ENCODE measurements at places on chromosomes 6 and 20.

DNA sequence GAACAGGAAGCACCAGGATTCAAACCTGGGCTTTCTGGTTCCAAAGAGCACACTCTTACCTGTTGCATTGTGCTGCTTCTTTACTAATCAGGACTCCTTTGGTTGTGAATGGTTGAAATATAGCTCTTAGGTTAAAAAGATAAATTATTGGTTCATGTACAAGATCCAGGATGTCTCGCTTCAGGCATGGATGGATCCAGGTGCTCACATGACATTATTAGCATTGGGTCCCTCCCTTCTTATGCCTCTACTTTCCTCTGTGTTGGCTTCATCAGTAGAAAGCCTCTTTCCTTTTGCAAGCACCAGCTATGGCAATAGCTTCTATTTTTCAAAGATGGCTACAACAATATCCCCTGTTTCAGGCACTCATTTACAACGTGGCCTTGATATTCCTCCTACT lies 217.7 kb upstream of the SULF2 start:
- H3K4me3 ChIP-seq, result no peak overlapping the region
- no peaks in the 10 kb centered on the region for H3K36me3 ChIP-seq
- peaks cover 26% of the 10 kb centered on the region for H3K4me1 ChIP-seq
- DNase-seq, result no peak
- no peaks in the 10 kb centered on the region for H3K27me3 ChIP-seq

- H3K36me3 ChIP-seq, result no peaks in the 10 kb centered on the region
- H3K27ac ChIP-seq, result no peak overlapping the region
- no peaks in the 10 kb centered on the region for H3K27me3 ChIP-seq
- no peaks in the 10 kb centered on the region for H3K4me1 ChIP-seq
- no peak overlapping the region for H3K4me3 ChIP-seq
These were observed 31.0 kb downstream of the IRF4 start for GRCh38 chr6:422433-423054.

DNA sequence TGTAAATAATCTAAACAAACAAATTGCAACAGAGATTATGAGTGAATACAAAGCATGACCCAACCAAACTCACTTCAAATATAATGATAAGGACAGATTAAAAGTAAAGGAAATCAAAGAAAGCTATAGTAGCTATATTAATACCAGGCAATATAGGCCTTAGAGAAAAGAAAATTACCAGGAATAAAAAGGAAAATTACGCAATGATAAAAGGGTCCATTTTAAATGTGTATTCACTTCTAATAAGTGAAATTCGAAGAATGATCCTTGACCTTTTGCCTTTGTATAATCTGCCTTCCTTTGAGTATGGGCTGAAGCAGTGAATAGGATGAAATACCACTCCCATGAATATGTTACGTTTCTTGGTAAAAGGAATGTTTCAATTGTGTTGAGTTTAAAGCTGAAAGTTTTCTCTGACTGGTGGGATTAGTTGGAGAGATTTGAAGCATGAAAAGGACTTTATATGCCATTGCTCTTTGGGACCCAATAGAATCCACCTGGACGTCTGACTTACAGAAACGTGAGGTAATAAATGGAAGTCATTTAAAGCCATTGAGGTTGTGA lies 91.9 kb upstream of the HMGCLL1 start:
- no peaks in the 10 kb centered on the region for H3K36me3 ChIP-seq
- no peaks in the 10 kb centered on the region for H3K4me1 ChIP-seq
- H3K27me3 ChIP-seq, result no peaks in the 10 kb centered on the region
- H3K27ac ChIP-seq, result no peak overlapping the region

DNA sequence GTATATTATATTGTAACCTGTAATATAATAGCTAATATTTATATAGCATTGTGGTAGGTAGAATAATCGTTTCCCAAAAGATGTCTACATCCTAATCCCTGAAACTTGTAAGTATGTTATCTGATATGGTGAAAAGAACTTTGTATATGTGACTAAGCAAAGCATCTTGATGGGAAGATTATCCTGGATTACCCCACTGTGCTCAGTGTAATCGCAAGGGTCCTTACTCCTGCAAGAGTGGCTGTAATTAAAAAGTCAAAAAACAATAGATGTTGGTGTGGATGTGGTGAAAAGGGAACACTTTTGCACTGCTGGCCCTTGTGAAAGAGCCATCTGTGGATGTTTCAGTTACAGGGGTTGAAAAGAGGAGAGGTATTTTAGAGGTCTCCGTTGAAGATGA lies 95.2 kb downstream of the EDN1 start:
- H3K27me3 ChIP-seq, result no peaks in the 10 kb centered on the region
- H3K27ac ChIP-seq, result no peak overlapping the region
- DNase-seq, result no peak
- H3K36me3 ChIP-seq, result no peaks in the 10 kb centered on the region
- no peak overlapping the region for H3K4me3 ChIP-seq
- peaks cover 21% of the 10 kb centered on the region for H3K4me1 ChIP-seq

DNA sequence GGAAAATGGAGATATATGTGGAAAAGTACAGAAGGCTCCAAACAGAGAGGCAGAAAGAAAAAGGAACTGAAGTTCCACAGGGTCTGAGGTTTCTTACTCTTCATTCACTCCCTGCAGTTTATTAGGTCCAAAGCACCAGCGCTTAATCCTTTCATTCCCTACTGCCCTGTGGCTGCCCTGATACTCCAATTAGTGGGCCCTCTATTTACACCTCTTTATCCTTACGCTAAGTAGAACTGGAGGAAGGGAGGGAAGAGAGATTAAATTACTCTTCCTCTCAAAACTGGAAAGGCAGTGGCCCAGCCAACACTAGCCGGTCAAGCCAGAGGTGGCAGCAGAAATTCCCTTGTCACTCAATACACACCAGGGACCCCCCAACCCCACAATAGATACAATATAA lies 20.4 kb downstream of the TRERF1 start:
- no peaks in the 10 kb centered on the region for H3K27me3 ChIP-seq
- no peak overlapping the region for H3K27ac ChIP-seq
- no peaks in the 10 kb centered on the region for H3K36me3 ChIP-seq
- H3K4me3 ChIP-seq, result no peak overlapping the region

GRCh38 chr6:54010340-54011276 lies 100.6 kb upstream of the MLIP start:
- no peaks in the 10 kb centered on the region for H3K36me3 ChIP-seq
- peak overlapping the region; percentile 15 for H3K4me3 ChIP-seq
- peak; percentile 16 for DNase-seq
- H3K27me3 ChIP-seq, result no peaks in the 10 kb centered on the region
- H3K27ac ChIP-seq, result no peak overlapping the region

DNA sequence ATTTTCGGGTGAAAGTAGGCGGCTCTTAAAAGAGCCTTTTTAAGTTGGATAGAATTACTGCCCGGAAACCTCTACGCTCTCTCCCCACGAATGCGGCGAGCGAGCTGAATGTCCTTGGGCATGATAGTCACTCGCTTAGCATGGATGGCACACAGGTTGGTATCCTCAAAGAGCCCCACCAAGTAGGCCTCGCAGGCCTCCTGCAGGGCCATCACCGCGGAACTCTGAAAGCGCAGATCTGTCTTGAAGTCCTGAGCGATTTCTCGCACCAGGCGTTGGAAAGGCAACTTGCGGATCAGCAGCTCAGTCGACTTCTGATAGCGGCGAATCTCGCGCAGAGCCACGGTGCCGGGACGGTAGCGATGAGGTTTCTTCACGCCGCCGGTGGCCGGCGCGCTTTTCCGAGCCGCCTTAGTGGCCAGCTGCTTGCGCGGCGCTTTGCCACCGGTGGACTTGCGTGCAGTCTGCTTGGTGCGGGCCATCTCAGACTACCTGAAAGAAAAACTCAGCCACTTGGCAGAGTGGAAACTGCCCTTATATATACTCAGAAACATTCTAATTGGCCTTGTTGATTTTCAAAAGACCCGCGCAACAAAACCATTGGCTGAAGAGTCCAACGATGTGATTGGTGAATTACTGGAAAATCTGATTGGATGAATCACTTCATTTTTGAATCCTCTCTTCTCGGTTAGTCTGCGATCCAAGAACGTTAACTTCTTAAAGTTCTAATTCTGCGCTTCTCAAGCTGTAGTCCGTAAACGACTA lies 93.9 kb upstream of the BTN3A2 start:
- H3K4me3 ChIP-seq, result peak overlapping the region; percentile 84
- peaks cover 11% of the 10 kb centered on the region for H3K4me1 ChIP-seq
- H3K27me3 ChIP-seq, result no peaks in the 10 kb centered on the region
- H3K36me3 ChIP-seq, result no peaks in the 10 kb centered on the region

DNA sequence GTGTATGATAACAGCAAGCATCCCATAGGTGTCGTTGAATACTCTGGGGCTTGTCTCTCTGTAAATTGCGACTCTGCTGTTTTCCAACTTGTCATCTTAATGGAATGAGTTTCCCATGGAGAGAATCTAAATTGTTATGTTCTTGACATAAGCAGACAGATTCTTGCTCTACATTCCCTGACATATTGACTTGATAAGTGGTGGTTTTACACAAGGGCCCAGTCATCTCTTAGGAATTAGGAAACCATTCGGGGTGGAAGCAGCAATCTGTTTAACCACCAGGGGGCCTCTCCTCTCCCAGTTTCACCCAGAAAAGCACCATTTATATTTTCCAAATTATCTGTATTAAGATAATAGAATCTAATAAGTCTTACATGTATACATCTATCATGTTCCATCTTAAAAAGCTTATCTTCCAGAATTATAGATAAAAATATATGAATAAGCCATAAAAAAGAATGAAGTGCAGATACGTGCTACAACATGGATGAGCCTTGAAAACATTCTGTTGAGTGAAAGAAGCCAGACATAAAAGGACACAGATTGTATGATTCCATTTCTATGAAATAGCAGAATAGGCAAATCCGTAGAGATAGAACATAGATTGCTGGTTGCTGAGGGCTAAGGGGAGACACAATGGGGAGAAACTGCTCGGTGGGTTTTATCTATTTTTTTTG lies 23.1 kb upstream of the MROH8 start:
- DNase-seq, result no peak
- H3K4me1 ChIP-seq, result no peaks in the 10 kb centered on the region
- H3K27ac ChIP-seq, result no peak overlapping the region
- H3K4me3 ChIP-seq, result no peak overlapping the region

GRCh38 chr6:19632786-19633185 lies 204.4 kb upstream of the ID4 start:
- H3K4me3 ChIP-seq, result no peak overlapping the region
- no peak for DNase-seq
- H3K4me1 ChIP-seq, result no peaks in the 10 kb centered on the region
- no peaks in the 10 kb centered on the region for H3K27me3 ChIP-seq
- no peaks in the 10 kb centered on the region for H3K36me3 ChIP-seq

DNA sequence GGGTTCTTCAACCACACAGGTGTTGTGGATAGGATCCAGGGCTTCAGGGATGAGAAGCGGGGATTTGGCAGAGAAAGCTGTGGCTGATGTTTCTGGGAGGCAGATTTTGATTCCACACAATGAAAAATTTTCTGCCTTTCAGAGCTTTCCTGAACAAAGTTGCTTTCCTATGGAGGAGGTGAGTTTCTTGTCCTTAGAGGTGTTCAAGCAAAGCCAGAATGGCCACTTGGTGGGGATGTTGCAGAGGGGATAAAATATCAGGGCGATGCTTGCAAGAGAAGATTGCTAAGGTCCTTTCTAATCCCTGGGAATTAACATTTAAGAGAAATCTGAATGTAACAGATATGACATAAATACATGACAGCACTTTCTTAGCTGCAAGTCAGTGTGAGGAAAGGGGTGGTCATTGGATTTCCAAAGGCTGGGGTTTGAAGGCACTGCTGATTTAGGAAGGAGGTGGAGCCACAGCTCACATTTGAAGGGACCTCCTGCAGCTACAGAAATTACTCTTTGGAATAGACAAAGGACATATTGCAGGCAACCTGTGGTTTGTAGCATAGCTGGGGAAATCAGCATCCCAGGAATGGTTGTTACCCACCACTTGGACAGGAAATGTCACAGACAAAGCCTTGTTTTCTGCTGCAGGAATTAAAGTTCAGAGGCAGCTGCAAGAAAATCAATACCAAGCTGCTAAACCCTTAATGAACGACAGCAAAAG lies 271.1 kb upstream of the CHD6 start:
- H3K4me3 ChIP-seq, result no peak overlapping the region
- H3K4me1 ChIP-seq, result no peaks in the 10 kb centered on the region
- no peaks in the 10 kb centered on the region for H3K36me3 ChIP-seq
- H3K27ac ChIP-seq, result no peak overlapping the region
- no peak for DNase-seq

GRCh38 chr6:3946778-3947177 lies 97.6 kb downstream of the FAM50B start:
- no peak overlapping the region for H3K27ac ChIP-seq
- H3K4me3 ChIP-seq, result no peak overlapping the region
- H3K4me1 ChIP-seq, result no peaks in the 10 kb centered on the region
- no peaks in the 10 kb centered on the region for H3K36me3 ChIP-seq

GRCh38 chr20:34773726-34774125 lies 51.7 kb downstream of the NCOA6 start:
- no peak overlapping the region for H3K27ac ChIP-seq
- H3K27me3 ChIP-seq, result no peaks in the 10 kb centered on the region
- no peaks in the 10 kb centered on the region for H3K36me3 ChIP-seq
- no peak for DNase-seq

DNA sequence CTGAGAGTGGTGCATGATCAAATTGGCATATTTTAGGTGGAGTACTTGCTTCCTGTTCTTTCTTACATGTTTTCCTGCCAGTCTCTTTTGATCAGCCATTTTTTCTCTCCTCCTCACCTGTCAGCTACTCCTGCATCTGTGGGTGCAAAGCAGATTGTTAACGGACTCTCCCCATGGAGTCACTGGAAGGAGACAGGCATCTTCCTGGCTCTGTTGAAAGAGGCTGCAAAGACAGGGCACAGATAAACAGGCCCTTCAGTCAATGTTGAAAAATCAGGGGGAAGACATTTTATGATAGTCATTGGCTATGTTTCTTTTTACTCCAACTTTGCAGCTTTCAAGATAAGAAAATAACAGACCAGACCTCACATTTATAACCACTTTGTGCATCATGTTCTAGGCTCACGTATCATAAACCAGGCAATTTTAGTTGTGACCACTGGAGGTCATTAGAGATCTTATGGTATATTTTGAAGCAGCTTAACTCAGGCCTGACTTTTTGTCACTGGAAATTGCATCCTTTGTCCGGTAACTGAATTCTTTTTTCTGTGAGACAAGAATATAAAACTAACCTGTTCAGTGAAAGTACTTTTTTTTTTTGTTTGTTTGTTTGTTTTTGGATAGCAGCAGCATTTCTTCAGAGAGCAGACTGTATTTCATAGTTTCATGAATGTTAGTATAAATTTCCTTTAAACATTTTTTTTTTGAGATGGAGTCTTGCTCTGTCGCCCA lies 20.1 kb downstream of the ECT2L start:
- H3K27ac ChIP-seq, result no peak overlapping the region
- no peaks in the 10 kb centered on the region for H3K27me3 ChIP-seq
- H3K4me1 ChIP-seq, result 0 out of 2 replicates have a peak, but pooled peaks cover 4% of the 10 kb centered on the region
- H3K36me3 ChIP-seq, result no peaks in the 10 kb centered on the region
- DNase-seq, result peak; percentile 71
- H3K4me3 ChIP-seq, result no peak overlapping the region

DNA sequence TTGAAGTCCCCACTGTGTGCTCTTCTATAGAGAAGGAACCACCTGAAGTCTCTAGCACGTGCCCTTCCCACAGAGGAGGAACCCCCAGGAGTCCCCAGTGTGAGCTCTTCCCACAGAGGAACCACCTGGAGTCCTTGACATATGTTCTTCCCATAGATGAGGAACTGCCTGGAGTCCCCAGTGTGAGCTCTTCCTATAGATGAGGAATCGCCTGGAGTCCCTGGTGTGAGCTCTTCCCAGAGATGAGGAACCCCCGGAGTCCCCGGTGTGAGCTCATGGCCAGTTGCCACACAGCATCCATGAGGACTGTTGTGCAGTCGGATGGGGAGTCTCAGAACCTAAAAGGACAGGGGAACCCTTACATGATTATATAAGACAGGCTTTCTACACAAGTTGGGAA lies 158.1 kb upstream of the THBS2 start:
- no peaks in the 10 kb centered on the region for H3K4me1 ChIP-seq
- H3K27me3 ChIP-seq, result no peaks in the 10 kb centered on the region
- H3K36me3 ChIP-seq, result no peaks in the 10 kb centered on the region
- H3K27ac ChIP-seq, result no peak overlapping the region
